ENCODE measurements at places on chromosomes 5 and 9.

GRCh38 chr9:117445631-117446030 is 30.8 kb upstream of the ASTN2 start:
- no peak for DNase-seq

DNA sequence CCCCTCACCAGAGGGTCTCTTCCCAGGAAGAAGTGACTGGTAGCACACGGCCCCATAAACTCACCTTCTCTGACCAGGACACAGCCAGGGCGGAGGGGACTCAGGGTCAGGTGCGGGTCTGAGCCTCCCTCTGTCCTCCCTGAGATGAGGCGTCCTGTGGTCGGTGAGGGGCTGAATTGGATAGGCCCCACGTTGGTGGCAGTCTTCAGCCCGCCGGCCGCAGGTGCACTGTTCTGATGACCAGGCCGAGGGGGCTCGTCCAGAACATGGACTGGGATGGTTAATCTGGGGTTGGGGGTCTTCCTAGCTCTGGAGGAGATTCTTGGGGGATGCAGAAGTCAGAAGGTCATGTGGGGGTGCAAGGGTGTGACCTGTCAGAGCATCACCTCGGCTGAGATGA is 102.2 kb upstream of the PPP1R26 start:
- DNase-seq: no peak

DNA sequence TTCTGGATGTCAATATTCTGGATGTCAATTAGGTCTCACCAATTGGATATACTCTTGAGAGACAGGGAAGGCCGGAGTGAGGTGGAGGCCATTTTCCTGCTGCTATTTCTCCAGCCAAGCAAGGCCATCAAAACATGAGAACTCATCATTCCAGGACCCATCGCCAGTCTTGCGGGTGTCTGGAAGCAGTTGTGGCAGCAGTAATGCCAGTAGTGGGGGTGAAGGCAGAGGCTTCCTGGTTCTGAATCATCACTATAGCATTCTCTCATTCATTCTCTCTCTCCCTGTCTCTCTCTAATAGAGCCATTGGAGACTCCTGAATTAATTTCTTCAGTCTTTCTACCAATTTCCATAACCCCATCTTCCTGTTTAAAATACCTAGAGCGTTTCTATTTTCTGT is 71.8 kb downstream of the EGFLAM start:
- no peak for DNase-seq

- DNase-seq: no peak
These were observed 38.3 kb downstream of the DNAJB5 start for GRCh38 chr9:35027860-35028259.

- DNase-seq: no peak
These were observed 294.3 kb downstream of the TAF11L14 start for GRCh38 chr5:17928581-17928981.

- no peak for DNase-seq
These were observed 401.6 kb downstream of the NR2F1-AS1 start for GRCh38 chr5:93179466-93179865.
